Hippocampal formation (tissue), 2 donors: ENCODE measurements at places on chromosomes 5 and 9.

DNA sequence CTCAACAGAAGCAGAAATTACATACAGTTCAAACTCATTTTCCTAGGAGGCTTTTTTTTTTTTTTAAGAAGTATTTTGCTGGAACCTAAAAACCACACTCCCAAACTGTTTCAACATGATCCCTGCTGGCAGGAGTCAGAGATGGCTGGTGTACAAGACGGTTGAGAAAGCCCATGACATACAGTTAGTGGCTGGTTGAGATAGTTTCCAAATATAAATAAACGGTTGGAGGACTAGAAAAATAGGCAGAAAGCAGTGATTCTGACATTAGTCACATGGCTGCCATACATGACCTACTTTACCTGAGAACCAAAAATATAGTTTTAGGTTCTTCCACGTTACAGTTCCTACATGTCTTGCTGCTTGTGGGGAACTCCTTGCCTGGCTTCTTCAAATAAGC, 31.7 kb upstream of the BASP1 start:
- DNase-seq = no peak

DNA sequence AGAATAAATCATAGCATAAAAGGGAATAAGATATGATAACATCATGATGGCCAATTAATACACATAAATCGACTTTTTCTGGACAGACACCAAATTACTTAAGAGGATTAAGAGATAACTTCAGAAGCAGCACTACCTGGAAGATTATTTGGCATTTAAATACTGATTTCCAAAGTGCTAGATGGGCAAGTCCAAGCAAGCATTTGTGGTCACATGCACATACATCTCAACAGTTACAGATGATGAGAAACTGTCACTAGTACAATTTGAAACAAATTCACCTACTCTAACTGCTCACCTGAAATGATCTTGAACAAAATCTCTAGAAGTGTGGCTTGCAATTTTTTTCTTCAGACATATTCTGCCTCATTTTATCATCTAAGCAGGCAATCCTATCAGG, 26.8 kb upstream of the RASGEF1C start:
- DNase-seq = no peak

GRCh38 chr5:73447530-73448462, 781 bp downstream of the FOXD1 start:
- DNase-seq = no peak

DNA sequence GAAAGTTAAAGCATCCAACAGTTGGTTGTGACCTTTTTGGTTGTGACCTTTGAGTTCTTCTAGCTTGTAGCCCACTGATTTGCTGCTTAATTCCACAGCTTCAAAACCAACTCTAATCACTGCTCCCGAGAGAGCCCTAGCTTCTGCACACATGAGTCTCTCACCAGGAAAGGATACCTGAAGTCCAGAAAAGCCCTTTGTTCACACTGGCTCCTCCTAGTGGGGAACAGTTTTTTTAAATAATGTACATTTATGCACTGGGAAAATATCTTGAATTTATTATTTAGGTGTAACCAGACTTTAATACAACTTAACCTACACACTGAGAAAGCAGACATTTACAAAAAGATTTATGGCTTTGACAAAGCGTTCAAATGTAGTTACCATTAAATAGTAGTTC, 120.2 kb upstream of the CCDC152 start:
- no peak for DNase-seq

GRCh38 chr9:93895535-93895934, 59.6 kb downstream of the BARX1 start:
- DNase-seq = no peak

DNA sequence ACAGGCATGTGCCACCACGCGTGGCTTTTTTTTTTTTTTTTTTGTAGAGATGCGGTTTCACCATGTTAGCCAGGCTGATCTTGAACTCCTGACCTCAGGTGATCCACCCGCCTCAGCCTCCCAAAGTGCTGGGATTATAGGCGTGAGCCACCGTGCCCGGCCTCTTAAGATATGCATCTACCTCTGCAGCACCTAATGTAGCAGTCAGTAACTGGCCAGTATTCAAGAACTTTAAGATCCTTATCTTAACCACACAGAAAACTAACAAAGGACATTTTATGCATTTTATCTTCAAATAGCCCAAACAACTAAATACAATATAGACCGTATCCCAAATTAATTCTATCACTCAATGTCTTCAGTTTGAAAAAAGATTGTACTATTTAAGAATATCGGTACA, 618.7 kb downstream of the TLE1 start:
- DNase-seq = no peak

DNA sequence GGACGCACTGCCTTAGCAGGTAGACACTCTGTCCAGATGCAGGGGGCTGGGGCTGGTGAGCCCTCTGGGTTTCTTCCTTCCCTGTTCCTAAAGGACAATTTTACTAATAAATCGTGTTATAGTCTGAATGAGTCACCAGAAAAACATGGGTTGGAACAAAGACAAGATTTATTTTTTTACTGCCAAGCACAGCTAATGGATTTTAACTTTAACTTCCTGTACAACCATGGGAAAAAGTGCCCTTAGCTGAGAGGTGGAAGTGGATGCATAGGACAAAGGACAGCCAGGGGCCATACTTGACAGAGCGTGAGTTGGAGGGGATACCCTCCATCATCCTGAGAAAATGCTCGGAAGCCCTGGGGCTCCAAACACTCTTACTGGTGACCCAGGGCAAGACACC, 300.7 kb downstream of the MSX2 start:
- no peak for DNase-seq

DNA sequence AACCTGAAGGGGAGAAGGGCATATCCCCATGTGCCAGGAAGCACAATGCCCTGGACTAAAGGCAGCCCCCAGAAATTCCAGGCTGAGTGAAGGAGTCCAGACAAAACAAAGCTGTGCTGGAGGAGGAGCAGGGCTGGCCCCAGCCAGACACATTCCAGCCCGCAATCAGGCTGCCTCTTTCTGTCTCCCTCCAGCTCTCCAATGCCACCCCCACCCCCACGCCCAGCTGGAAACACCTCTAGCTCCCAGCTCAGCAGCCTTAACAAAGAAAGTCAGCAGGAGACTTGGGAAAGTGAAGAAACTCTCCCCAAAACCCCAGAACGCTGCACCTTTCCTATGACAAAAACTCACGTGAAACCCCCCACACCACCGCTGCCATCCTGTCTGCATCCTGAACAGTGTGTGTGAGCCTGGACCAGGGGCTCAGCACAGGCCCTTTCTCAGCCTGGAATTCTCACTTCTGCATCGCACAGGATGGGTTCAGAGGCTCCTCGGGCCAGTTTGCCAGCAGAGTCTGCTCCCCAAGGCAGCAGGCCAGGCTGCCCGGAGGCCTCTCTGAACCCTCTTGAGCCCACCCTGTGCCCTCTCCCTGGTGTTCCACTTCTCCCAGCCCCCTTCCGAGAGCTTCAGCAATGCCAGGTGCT, 96.2 kb upstream of the ICE1 start:
- no peak for DNase-seq

- DNase-seq = no peak
These were observed 3.9 kb upstream of the C5orf58 start for GRCh38 chr5:170228762-170229435.

GRCh38 chr9:127919253-127919815, 2.5 kb upstream of the ST6GALNAC4 start:
- DNase-seq = no peak

GRCh38 chr5:139745800-139746690, 49.6 kb upstream of the PSD2 start:
- DNase-seq = no peak

DNA sequence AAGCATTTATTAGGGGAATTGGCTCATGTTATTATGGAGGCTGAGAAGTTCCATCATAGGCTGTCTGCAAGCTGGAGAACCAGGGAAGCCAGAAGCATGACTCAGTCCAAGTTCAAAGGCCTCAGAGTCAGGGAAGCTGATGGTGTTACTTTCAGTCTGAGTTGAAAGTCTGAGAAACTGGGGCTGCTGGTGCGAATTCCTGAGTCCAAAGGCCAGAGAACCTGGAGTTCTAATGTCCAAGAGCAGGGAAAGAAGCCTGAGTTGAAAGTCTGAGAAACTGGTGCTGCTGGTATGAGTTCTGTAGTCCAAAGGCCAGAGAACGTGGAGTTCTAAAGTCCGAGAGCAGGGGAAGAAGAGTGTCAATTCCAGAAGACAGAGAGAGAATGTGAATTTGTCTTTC, 641.1 kb downstream of the ISL1 start:
- no peak for DNase-seq

DNA sequence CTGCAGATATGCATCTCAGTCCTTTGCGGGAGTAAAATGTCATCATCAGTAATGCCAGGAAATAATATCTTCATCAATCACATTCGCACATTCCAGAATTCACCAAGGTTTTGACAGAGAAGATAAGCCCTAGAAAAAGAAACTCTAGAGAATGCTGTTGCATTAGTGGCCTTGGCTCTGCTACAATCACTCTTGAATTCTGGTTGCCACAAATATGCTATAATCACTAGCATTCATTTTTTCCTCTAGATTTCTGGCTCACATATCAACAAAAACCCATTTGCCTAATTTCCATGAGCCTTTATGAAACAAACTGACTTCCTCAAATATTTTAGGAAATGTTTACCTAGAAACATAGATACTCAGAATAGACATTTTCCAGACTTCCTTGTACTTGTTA, 653.4 kb downstream of the ANXA1 start:
- no peak for DNase-seq

- DNase-seq = no peak
These were observed 472.0 kb downstream of the ACTL7B start for GRCh38 chr9:108383796-108384195.

DNA sequence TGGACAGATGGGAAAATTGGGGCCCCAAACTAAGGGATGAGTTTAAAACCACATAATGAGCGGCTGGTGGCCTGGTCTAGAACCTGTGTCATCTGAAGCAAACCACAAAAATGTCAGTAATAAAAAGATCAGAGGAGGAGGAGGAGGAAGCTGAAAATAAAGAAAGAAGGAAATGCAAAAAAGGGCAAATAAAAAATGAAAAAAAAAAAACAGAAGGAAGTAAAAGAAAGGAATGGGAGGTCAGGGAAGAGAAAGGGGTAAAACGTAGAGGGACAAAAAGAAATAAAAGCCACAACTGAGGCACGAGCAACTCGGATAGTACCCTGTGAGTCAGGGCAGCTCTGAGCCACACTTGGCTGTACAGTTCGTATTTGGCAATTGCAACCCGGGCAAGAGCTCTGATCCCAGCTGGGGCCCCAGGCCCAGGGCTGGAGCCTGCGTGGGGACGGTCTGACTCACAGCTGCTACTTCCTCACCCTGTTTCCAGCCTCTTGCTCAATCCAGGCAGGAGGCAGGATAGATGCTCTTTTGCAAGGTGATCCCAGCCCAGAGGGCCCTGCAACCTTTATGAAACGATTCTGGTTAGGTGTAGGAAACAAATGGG, 137.9 kb upstream of the TRIM32 start:
- no peak for DNase-seq
